ENCODE measurements at places on chromosomes 5 and 9. TPM values are rescaled to one million over a fixed set of nuclear protein-coding genes. Genes with fewer than 3 reads are reported as not detected.

The NADK2 gene
- total RNA-seq, result 31.6 TPM

The C9orf50 gene
- total RNA-seq, result not detected

DNA sequence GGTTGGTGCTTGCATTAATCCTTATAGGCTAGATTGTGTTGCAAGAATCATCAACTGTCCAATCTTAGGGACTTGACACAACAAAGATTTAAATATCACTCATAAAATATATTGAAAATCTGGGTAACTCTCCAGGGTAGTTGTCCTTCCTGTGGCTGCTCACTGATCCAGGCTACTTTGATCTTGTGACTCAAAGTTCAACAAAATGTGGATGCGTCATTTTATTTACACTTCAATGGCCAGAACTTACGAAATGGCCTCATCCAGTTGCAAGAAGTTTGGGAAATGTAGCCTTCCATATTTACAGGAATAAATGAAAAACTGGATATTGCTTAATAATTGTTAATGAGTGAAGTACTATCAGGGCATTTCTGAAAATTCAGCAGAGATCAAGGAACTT, 235.5 kb upstream of the ACTBL2 start:
- no peak for DNase-seq

DNA sequence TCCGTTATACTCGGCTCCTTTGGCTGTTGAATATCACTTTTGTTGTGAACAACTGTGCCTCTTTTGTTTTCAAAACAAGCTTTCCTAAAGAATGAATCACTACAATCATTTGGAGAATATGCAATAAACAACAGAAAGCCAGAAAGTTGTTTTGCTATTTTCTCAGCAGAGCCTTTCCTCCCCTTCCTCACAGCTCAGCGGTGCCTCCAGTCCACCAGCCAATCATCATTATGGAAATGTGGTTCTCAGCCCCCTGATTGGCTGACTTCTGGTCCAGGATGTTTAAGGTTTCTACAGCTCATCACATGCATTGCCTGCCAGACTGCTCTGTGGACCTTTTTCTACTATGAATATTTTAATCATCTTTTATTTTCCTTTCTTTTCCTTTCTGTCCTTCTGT, 9.1 kb upstream of the ZNF608 start:
- DNase-seq, result no peak

DNA sequence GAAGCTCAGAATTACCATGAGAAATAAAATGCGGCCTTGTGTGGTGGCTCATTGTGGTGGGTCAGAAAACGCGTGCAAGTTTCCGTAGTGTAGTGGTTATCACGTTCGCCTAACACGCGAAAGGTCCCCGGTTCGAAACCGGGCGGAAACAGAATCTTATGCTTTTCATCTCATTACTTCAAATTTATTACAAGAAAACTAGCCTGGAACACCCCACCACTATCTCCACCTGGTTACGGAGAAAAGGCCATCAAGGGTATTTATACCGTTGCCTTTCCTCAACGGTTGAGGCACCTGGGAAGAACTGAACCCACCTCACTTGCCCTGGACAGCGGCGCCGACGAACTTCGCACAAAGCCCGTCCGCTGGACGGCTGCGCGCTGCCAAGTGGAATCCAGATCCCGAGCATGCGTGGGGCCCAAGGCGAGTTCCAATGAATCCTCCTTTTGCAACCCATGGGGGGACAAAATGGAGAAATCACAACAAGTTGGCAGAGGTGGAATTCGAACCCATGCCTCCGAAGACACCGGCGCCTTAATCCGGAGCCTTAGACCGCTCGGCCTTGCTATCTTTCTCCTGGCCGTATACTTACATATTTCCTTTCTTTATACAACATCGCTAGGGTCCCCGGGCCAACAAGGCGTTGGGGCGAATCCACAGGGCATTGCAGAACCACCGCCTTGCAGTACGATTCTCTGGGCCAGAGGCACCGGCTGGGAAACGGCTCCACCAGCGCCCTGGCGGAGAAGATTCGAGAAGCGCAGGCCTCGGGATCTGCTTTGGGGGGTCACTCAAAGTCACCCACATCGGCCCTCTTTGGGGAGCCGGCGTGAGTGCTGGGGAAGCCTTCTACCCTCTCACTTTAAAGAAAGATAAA, 16.9 kb downstream of the OR2V2 start:
- DNase-seq, result no peak

DNA sequence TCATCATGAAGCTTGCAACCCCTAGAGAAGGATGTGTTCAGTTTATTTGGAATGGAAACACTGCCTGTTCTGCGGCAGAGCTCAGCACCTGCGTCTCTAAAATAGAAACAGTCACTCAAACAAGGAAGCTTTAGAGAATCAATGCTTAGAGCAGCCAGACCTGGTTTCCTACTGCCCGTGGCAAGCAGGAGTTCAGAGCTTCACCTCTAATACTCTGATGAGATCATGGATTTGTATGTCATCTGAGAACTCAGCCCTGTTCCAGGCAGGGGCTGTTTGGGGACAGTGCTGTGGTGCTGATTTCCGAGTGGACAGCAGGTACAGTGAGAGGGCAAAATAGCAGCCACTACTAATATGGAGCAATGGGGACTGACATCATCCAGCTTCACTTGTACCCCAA, 236.0 kb upstream of the IRX1 start:
- DNase-seq, result no peak

All from left cardiac atrium (tissue), 4 donors.